ENCODE measurements at places on chromosomes 7 and 10.

DNA sequence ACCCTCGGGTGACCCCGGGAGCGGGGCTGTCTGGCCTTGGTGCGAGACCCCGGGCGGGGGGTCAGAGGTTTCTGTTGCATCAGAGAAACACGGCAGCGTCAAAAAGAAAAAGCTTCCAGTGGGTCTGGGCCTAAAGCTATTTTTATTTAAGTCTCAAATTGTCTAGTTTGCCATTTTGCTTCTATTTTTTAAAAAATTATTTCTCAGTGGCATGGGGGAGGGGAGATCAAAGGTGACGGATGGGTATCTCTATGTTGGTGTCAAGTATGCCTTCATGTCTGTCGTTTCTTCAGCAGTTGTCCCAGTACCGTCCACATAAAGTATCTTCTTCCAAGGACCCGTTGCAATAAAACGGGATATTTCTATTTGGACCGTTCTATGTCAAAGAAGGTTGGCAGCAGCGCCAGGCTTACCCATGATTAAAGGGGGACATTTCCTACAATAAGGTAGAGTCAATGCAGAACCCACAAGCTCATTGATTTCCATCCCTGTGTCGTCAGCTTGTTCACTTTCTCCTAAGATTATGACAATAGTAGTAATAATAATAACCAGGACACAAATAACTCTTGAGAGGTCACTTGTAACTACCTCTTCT, 26.0 kb upstream of the VAX1 start:
- DNase-seq = no peak

DNA sequence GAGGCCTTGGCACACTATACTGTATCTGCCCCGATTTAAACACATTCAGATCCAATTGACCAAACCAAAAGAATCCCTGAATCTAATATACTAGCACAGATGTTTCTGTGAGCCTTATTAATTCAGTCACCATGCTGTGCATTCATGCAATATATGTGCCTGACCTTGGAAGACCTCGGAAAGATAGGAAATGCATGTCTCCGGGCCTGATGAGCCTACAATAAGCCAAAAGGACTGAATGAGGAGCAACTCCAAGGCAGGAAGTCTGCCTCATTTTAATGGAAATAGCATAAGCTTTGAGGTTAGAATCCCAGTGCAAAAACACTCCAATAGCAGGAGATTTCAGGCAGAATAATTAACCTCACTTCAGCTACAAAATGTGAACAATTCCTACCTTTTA, 316.7 kb downstream of the LRRTM3 start:
- DNase-seq = no peak

- no peak for DNase-seq
These were observed 149.0 kb downstream of the LYZL1 start for GRCh38 chr10:29437871-29438270.

DNA sequence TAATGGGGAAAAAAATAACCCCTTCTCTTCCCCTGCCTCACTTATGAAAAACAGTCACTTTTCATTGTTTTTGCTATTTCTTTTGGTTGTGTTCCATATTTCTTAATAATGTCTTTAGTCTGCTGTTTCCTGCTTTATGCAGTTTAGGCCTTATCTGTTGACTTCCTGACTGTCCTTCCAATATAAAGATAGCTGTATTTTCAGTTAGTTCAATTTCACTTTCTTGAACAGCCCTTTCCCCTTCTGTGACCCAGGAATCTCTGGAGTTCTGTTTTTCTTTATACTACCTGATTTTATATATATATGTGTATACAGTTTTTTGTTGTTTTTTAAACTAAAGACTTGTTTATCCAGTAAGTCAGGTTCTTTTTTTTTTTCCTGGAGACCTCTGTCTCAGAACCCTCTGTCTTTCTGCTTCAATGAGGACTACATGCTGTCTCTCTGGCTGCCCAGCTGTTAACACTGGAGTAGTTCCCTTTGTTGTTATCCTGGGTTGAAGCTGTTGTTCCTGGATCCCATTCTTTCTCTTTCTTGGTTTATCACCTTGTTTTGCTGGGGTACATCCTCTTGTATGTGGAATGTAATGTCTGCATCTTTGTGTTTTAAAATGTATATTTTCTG, 87.2 kb downstream of the GSDME start:
- DNase-seq = no peak

DNA sequence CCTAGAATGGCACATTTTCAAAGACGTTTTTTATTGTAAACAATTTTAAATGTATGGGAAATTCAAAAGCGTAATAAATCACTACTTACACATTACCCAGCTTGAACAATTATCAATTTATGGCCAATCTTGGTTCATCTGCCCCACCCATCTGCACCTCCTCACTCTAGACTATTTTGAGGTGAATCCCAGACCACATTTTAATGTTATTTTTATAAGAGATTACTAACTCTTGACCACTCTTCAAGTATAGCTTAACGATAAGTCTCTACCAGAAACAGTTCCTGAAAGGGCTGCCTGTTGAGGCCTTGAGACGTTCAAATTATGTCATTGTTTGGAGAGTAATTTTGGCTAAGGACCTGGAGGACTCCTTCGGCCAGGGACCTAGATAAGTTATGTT, 33.2 kb downstream of the ECHDC3 start:
- no peak for DNase-seq

- DNase-seq = no peak
These were observed 105.3 kb downstream of the CTTNBP2 start for GRCh38 chr7:117767951-117768350.

- no peak for DNase-seq
These were observed 89.3 kb upstream of the MACROH2A2 start for GRCh38 chr10:69963178-69963834.

DNA sequence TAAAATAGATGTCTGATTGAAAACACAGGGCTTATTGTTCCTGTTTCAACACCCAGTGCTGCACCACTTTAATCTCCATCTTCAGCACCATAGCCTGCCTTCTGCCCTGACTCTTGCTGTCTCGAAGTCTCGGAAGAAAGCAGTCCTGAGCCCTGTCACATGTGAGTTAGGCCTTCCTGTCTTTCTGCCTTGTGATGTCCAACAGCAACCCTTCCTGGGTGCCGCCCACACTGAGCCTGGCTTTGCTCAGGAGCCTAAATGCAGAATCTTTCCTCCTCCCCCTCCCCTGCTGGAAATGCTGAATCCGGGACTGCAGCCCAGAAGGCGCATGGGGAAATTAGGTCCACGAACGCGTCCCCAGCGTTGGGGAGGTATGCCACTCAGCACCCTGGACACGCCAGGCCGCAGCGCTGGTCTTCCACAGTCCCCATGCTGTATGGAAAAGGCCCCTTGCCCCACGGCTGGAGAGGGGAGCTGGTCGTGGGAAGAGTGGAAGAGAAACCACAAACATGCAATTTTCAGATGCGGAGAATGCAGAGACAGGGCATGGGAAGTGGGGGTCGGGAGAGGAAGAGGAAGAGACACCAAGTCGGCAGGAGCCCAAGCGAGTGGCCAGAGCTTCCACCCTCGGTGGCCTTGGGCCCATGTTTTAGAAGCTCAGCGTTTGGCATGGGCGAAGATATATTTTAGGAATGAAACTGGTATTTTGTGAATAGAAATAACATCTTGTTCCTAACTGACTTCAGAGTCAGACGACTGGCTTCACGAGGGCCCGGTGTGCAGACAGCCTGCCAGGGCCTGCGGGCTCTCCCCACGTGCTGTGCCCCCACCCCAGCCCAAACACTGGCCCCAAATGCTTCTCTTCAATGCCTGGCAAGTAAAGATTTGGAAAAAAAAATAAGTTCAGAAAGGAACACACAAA, 656.1 kb upstream of the FOXK1 start:
- DNase-seq = no peak

GRCh38 chr10:116973946-116974455, 31.0 kb downstream of the SHTN1 start:
- DNase-seq = no peak

GRCh38 chr10:132608511-132609195, 71.1 kb downstream of the INPP5A start:
- DNase-seq = no peak

- no peak for DNase-seq
These were observed 21.9 kb downstream of the DPY19L1 start for GRCh38 chr7:35015346-35015859.

All from HuH-7 (cell line).